ENCODE measurements at places on chromosomes 4 and X.

GRCh38 chr4:77861495-77861894 is 1.1 kb upstream of the MRPL1 start:
- peak; percentile 7 for DNase-seq

DNA sequence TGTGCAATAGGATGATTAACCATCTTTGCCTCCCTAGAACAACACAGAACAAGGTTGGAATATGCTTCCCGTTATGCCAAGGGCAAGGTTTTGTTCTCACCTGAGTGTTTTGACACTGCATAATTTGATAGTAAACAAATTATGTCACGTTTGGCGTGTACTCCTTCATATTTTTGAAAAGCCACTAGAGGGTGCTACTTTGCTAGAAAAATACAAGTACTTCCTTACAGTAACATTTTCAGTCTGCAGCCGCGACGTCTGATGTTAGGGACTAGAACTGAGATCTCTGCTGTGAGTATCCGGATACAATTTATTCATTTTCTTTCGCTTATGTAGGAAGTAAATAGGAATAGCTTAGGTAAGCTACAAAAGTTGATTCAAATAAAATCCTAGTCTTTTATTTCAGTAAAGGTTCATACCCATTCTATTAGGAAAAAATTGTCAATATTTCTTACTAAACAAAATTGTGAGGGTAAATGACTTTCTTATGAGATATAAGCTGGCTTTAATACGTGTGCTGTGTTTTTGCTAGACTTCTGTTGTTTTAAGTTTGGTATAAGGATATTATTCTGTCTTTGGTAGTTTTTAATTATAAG is 181.1 kb upstream of the WDFY3 start:
- DNase-seq, result peak; percentile 65

GRCh38 chrX:19708683-19709082 is 178.7 kb downstream of the SH3KBP1 start:
- no peak for DNase-seq

GRCh38 chrX:127177966-127178365 is 358.4 kb downstream of the PRR32 start:
- no peak for DNase-seq

DNA sequence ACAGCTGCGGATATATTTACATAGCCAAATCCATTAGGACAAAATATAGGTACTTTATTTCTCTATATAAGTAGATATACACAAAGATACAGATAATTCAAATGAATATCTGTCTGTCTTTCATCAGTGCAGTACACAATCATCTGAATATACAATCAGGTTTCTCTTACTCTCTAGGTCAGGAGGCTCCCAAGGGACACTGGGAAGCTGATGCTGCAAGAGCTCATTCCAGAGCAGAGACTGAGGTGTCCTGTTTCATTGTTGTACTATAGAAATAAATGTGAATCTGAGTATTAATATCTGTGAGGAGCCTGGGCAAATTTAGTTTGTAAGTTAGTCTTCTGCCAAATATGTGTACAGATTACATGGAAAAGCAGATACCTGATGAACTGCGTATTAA is 4.2 kb downstream of the TLL1 start:
- DNase-seq, result peak; percentile 64

GRCh38 chrX:38970845-38971244 is 169.6 kb downstream of the MID1IP1 start:
- no peak for DNase-seq

DNA sequence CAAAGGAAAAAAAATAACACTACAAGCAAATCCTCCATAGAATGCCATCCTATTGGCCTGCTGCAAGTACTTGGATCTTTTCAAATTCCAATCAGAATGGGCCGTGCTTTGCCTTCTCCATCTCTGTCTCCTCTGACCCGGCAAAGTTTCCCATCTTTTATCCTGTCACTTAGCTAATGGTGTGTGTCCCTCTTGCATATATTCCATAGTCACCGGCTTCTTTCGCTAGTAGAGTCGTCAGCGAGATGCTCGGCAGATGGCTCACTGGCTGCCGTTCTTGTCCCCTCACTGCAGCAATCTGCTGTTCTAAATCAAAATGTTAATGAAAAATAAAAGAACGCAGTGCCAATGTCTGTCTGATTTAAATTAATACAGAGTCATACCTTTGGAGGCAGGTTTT is 22.1 kb downstream of the GRIA3 start:
- no peak for DNase-seq
